NCI-H526 (cell line): ENCODE measurements at places on chromosomes 2 and 18.

- no peak for DNase-seq
Measured at GRCh38 chr18:79634593-79635426, 44.8 kb upstream of the CTDP1 start.

- peak; percentile 49 for DNase-seq
Measured at GRCh38 chr2:70789304-70790135, 923 bp downstream of the FIGLA start.

- DNase-seq, result no peak
Measured at GRCh38 chr2:176573612-176574483, 304.6 kb downstream of the MTX2 start.

DNA sequence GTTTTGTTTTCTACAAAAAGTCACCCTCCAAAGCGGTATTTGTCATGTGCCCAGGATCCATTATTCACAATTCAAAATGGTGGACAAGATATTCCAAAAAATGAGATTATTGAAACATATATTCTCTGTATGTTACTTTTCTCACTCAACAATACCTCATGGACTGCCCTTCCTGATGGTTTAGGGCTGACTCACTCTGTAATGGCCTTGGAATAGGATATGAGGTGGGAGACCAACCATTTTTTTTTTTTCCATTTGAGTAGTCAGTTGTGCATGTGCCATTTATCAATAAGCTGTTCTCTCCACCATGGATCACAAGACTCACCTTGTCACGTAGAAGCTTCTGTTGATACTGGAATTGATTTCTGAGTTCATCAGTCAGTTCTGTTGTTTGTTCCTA, 64.5 kb downstream of the LYPD6 start:
- no peak for DNase-seq

DNA sequence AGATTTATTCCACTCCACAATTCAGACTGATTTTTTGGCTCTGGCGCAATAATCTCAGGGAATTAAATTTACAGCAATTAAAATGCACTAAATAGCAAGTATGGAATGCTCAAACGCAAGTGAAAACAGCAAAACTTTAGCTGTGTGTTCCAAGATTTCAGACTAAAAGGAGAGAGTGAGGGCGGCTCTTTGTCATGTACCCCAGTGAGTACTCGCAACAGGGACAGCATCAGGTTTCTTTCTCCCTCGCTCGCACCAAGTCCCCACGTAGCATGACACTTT, 1.1 kb downstream of the ROCK2 start:
- DNase-seq, result no peak

- no peak for DNase-seq
Measured at GRCh38 chr2:210956101-210956500, 399.7 kb downstream of the CPS1 start.

DNA sequence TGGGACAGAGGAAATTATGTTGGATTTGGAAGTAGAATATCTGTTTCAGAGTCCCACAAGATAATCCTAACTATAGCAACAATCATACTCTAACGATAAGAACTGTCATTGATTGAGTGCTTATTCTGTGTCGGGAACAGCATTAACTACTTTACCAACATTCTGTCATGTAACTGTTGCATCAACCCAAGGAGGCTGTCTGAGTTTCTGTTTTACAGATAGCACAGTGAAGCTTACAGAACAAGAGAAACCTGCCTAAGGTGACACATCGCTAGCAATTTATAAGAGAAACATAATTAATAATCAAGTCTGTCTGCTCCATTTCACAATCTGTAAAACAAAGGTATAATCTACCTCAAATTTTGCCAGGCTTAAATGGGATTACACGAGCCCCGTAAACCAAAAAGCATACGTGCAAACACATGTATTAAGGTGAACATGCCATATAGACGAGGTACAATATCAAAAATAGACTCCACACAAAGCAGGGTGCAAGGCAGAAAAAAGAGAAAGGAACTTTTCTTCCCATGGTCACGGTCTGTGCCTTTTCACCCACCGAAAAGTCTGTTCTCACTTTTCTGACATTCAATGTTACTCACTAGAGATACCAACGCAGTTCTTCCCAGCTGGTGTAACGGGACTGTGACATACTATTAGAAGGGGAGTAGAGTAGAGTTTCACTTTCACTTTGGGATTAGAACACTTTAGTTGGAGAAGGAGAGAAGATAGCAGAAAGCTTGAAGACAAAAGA, 37.2 kb upstream of the SLC8A1 start:
- DNase-seq, result no peak

GRCh38 chr2:241777686-241778627, 1.3 kb downstream of the GAL3ST2 start:
- DNase-seq, result no peak

GRCh38 chr2:74835831-74836674, 2.1 kb downstream of the HK2 start:
- DNase-seq, result peak; percentile 60

DNA sequence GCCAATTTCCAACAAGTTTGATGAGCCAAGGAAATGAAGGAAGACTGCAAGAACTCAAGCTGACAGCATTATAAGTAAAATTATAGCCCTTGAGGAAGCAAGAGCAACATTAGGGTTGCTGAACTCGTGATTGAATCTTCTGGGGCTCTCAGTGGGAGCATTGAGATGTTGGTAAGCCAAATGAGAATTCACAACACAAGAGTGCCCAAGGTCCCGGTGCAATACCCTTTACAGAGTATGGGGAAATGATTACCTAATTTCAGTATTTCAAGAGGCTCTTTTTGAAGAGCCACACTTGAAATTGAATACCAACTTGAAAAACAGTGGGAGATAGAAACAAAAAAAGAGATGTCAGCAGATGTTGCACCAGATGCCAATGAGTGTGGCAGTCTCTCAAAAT, 554.5 kb downstream of the STK39 start:
- no peak for DNase-seq

GRCh38 chr2:109629867-109630266, 15.7 kb downstream of the SOWAHC start:
- DNase-seq, result no peak

GRCh38 chr18:50312296-50313030, 25.0 kb upstream of the CXXC1 start:
- no peak for DNase-seq

- peak; percentile 85 for DNase-seq
Measured at GRCh38 chr2:235779444-235779896, 285.6 kb downstream of the AGAP1 start.

GRCh38 chr18:22831441-22831904, 101.7 kb upstream of the RBBP8 start:
- peak; percentile 25 for DNase-seq

DNA sequence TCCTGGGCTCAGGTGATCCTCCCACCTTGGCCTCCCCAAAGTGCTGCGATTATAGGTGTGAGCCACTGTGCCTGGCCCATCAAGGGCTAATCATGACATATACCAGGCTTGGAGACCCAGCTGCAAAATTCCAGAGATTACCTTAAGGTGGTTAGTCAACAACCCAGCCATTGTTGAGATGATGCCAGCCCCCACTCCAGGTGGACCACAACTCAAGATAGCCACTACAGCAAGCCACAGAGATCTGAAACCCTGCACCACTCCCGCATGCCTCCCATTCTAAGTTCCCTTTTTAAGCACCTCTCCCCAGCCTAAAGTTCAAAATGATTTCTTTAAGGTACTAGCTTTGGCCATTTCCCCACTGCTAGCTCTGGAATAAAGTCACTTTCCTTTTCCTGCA, 4.6 kb upstream of the CLK1 start:
- DNase-seq, result no peak

- DNase-seq, result no peak
Measured at GRCh38 chr2:202510911-202511310, 123.9 kb upstream of the FAM117B start.

DNA sequence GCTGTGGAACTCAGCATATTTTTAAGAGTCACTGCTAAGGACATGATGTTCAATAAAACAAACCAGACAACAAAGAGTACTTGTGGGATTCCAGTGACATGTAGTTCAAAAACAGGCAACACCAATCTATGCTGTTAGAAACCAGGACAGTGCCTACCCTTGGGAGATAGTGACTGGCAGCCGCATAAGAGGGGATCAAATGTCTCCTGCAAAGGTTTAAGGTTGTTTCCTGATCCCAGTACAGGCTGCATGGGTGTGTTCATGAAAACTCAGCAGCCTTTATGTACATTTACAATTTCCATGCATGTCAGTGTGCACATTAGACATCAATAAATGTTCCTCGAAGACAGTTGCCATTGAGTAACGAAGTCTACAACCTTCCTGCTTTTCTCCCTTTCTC, 183.8 kb downstream of the PID1 start:
- no peak for DNase-seq

GRCh38 chr2:33598561-33599174, 431 bp downstream of the FAM98A start:
- DNase-seq, result peak; percentile 59

- no peak for DNase-seq
Measured at GRCh38 chr2:124666976-124667375, 641.9 kb downstream of the CNTNAP5 start.

GRCh38 chr2:230218421-230218820, 1.4 kb downstream of the SP110 start:
- DNase-seq, result no peak

DNA sequence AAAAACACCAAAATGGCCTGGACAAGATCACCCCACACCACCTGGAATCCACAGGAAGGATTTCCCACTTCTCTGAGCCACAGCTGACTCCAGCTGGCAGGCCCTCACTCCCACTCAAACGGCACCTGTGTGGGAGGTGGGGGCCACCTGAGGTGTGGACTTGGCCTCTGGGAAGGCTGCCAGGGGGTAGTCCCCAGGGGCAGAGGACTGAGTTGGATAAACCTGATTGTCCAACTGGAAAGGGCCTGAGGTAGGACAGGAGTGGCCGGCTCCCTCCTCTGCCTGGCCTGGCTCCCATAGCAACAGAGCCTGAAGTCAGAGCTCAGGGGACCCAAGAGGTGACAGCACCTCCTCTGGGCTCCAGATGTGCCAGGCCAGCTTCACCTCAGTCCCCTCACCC, 300.2 kb downstream of the CELF4 start:
- no peak for DNase-seq

DNA sequence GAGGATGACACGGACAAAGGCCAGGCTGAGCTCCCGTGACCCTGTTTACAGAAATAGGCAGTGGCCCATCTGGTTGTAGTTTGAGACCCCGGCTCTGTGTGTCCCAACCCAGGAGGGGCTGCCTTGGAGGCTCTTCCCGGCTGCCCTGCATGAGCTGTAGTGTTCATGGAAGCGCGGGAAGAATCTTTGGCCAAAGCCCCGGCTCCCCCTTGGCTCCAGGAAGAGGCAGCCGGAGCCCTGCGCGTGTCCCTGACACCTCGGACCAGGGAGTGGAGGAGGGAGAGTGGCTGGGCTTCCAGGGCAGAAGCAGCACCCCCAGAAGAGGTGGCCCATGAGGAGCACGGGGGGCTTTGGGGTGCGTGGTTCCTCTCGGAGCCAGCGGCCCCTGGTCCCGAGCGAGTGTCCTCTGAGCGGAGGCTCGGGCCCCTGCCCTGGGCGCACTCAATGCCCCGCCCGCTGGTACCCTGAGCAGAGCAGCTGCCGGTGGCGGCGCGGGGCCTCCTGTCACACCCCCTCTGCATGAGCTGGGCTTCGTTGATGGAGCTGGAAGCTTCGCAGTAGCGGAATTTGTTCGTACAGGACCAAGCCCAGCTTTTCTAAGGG, 21.7 kb downstream of the GPR35 start:
- no peak for DNase-seq

DNA sequence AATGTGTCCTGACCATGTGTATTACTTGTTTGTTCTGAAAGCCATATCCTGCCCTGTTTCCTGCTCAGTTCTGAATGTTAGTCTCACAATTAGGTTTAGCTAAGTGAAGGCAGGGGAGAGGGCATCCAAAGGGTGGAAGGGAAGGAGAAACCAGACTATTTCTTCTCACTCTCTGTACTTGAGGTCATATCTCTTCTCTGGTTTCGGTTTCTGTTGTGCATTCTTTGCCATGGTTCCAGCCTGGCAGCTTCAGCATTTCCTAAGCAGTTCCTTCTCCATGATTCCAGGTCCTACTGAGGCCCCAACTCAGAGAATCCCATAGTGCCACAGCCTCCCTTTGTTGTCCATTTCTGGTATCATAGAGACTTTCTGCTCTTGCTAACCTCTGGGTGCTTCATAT, 40.3 kb upstream of the HNMT start:
- DNase-seq, result no peak

- DNase-seq, result no peak
Measured at GRCh38 chr2:121420486-121420885, 110.2 kb upstream of the RNU4ATAC start.

GRCh38 chr18:63570721-63571120, 16.4 kb upstream of the SERPINB13 start:
- no peak for DNase-seq

DNA sequence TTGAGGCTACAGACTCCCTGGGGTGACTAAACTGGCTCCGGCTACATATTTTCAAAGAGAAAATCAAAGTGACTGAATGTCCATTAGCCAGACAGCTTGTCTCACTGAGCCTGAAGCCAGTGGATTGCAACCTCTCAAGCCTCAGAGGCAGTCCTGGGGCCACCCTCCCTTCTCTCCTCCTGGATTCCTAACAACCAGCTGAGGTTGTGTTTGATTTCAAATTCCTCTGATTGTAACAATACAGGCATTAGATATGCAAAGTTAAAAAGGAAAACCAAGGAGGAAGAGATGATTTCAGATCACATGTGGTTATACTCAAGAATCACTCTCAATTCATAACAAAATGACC, 101.0 kb upstream of the LMAN1 start:
- DNase-seq, result no peak

- no peak for DNase-seq
Measured at GRCh38 chr2:229622495-229623355, 91.6 kb downstream of the DNER start.

GRCh38 chr2:129276978-129277584, 702.4 kb upstream of the RAB6C start:
- DNase-seq, result no peak

GRCh38 chr2:137845422-137845821, 118.9 kb upstream of the HNMT start:
- no peak for DNase-seq

GRCh38 chr18:67408240-67408639, 108.3 kb downstream of the DSEL start:
- no peak for DNase-seq

GRCh38 chr2:111149882-111150455, 29.3 kb downstream of the BCL2L11 start:
- DNase-seq, result no peak

- DNase-seq, result no peak
Measured at GRCh38 chr2:133856678-133857077, 288.4 kb upstream of the NCKAP5 start.

DNA sequence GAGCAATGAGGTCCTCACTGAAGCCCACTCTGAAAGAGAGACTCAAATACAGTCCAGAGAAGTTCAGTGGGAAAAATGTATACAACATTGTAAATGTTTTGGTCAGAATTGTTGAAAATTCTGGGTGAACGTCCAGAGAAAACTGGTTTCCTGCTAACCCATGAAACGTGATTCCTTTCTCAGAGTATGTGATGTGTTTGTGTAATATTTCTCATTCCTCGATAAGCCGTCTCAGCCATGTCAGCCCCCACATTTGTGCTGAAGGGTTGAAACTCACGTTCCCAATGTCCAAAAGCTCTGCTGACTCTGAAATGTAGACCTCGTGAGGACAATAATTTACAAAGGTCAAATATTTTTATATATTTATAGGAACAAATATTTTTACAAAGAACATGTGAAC, 51.6 kb downstream of the BMP10 start:
- no peak for DNase-seq
